CD4-positive, alpha-beta T cell treated with Interleukin-12 subunit alpha and Interleukin-12 subunit beta, for 1 hour (primary cell): ENCODE measurements at places on chromosomes 2 and 18.

DNA sequence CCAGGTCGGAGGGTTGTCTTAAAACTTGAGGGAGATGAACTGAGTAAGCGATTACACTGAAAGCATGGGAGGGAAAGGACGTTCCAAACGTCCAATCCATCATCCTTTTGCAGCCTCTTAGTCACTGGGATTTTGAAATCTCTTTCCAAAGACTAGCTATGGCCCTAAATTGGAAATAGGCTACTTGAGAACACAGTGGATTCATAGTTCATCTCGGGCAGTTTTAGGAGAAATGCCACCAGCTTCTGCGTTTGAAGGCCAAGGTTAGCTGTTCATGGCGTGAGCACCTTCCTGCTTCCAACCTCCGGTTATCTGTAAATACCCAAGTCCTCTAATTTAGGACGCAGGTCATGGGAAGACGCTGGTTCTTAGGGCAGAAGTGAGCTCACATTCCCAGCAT lies 821 bp upstream of the EML6 start:
- no peak for DNase-seq

GRCh38 chr2:32011485-32011960 lies 715 bp upstream of the MEMO1 start:
- no peak for DNase-seq

DNA sequence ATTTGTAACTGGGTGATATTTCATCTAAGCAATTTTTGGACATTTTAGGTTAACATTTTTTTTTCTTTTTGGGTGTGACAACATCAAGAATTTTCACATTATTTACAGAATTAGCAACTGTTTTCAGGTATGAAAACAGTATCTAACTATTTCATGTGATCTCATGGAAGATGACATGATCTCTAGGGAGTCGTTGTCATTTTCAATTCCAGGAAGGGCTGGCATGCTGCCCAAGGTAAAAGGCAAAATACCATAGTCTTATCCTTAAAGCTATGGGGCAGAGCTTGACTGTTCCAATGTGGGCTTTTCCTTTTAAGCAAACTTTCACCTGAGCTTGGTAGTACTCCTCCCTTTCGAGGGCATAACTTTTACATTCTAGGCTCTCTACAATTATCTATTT lies 443.7 kb downstream of the DSEL start:
- DNase-seq: no peak

DNA sequence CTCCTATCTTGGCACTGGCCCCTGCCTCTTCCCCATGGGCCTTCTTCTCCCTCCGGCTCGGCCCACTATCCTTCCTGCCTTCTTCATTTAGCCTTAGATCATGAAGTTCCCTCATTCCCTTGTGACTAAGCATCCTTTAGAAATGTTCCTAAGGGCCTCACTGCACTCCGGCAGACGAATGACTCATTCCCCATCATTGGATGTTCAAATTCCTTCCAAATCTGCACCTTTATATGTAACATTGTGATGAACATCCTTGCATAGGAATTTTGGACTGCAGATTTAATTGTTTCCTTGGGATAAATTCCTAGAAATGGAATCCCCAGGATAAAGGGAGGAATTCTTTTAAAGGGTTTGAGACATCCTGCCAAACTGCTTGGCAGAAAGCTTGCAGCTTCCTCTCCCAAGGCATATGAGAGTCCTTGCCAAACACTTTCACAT lies 19.0 kb downstream of the CRACDL start:
- no peak for DNase-seq

DNA sequence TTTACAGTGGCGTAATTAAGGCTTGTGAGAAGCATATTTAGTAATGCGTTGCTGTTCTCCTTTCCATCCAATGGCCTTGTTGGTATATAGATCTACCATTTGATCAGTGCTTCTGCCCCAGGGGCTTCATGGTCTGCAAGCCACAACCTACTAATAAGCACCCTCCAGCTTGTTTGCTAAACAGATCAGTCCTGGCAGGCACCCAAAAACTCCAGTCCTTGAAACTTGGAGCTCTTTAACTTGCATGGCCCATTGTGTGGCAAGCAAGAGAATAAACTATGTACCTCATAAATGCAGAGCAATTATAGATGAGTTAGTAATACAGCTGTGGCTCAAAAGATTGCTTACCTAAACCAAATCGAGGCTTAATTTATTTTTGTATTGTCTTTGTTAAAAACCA lies 158.5 kb downstream of the FTCDNL1 start:
- DNase-seq: no peak

DNA sequence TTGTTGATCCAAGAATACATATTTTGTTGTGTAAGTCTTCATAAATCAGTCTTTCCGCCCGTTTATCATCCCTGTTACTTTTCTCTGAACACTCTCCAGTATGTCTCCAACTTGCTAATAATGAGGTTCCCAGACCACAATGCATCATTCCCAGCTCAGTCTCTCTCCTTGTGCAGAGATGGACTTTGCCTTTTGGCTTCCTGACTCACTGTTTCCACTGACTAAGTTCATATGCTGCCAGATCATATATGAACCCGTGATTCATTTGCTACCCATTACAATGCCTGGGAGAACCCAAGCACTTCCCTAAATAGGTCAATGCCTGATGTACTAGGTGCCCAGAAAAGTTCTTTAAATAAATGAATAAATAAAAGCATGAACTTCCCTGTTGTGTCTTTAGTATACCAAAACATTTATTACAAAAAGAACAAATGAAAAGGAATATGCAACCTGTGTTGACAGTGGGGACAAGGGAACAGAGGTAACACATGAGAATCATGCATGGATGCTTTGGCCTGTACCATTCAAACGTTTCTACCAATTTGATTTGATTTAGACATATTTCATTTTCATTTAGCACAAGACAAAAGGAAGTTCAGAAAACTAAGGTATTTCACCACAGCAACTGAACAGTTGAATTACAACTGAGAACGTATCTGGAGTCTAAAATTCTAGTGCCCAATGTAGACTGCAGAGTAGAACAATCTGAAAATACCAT lies 215.4 kb upstream of the HNRNPA3 start:
- DNase-seq: peak; percentile 4

GRCh38 chr2:150621526-150622213 lies 134.2 kb upstream of the RND3 start:
- no peak for DNase-seq

DNA sequence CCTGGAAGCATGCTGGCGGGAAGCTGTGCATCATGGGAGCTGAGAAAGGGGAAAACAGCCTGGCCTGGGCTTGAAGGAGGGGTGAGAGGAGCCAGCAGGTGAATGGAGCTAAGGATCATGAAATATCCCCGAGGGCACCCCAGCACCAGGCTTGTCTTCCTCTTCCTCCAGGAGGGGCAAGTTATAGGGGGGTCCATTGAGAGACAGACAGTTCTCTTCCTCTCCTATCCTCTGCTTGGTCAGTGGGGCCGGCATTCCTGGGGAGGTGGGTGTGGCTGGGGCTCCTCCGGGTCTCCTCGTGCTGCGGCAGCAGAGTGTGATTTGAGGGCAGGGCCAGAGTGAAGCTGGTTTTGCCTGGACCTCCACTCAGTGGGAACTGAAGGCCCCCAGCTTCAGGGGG lies 78.9 kb downstream of the LIPG start:
- DNase-seq: no peak

DNA sequence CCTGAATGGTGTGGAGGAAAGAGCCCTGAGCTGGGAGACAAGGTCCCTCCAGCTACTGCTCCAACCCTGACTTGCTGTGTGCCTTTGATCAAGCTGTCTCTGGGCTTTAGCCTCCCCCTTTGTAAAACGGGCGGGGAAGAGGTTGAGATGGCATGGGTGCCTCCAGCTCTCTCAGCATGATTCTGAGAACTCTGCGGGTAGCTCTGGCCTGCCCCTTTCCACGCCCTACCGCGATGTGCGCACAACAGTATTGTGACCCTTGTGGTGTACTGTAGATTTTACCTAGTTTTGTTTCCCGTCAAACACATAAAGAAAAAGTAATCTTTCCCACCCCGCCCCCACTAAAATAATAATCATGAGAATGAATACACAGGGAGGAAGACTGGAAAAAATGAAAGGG lies 5.3 kb downstream of the CD8A start:
- peak; percentile 79 for DNase-seq

- no peak for DNase-seq
These were observed 294.7 kb upstream of the LRP1B start for GRCh38 chr2:142425551-142425950.

- no peak for DNase-seq
These were observed 66.7 kb downstream of the MBD2 start for GRCh38 chr18:54157646-54158385.

DNA sequence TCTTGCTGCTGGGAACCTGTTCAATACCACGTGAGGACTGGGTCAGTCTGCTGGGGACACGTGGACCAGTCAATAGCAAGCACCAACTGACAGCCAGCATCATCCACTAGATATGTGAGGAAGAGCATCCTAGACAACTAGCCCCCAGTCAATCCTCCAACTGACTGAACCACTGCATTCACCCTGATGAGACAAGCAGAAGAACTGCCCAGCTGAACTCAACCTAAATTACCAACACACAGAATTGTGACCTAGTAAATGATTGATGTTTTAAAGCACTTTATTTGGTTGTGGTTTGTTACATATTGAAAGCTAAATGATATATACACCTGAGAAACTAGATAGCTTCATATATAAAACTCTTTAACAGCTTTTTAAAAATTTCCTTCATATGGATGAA lies 15.7 kb downstream of the IRS1 start:
- no peak for DNase-seq

DNA sequence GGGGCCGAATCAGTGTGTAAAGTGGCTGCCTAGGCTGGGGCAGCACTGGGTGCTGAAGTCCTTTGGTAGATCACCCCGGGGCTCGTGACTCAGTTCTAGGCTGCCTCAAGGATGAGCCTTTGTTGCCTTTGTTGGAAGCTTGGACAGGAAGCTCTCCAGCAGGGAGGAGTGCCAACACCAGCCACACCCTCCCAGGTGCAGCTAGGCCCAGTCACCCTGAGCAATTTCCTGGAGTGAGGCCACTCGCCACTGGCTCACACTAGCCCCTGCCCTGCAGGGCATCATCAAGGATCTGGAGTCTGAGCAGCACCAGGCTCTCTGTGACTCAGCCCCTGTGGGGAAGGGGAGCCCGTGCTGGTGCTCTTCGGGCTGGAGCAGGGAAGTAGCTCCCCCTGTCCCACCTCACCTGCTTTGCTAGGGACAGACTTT lies 6.7 kb upstream of the SDC1 start:
- no peak for DNase-seq

- no peak for DNase-seq
These were observed 37.2 kb upstream of the CFAP36 start for GRCh38 chr2:55482186-55482884.

- no peak for DNase-seq
These were observed 205.1 kb downstream of the GCA start for GRCh38 chr2:162549081-162549480.

- no peak for DNase-seq
These were observed 36.2 kb upstream of the DNMT3A start for GRCh38 chr2:25377822-25378421.

GRCh38 chr18:51255693-51256092 lies 58.2 kb upstream of the MEX3C start:
- no peak for DNase-seq

DNA sequence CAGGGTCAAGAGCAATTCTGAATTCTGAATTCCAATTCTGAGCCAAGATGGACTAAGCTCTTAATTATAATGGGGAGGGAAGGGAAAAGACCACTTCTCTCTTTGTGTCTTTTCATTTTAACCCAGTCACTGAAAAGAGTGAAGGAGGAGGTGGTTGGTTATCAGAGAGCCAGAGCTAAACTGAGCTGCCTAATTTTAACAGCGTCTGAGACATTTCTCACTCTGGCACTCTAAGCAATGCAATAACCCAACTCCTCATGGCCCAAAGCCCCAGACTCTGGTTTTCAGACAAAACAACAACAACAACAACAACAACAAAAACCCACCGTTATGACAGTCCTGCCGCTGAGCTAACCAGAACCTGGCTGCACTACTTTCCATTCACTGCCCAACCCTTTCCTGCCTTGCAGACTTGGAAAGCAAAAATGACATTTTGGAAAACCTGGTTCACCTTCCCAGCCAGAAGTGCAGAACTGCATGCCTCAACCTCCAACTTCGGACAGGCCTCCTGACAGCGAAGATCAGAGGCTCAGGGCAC lies 1.0 kb downstream of the CHST10 start:
- no peak for DNase-seq

- DNase-seq: no peak
These were observed 522.9 kb downstream of the TMEM182 start for GRCh38 chr2:103284750-103285149.

- DNase-seq: no peak
These were observed 1.4 kb upstream of the DOK6 start for GRCh38 chr18:69399253-69399652.

GRCh38 chr18:65936678-65937077 lies 185.9 kb downstream of the CDH7 start:
- no peak for DNase-seq

DNA sequence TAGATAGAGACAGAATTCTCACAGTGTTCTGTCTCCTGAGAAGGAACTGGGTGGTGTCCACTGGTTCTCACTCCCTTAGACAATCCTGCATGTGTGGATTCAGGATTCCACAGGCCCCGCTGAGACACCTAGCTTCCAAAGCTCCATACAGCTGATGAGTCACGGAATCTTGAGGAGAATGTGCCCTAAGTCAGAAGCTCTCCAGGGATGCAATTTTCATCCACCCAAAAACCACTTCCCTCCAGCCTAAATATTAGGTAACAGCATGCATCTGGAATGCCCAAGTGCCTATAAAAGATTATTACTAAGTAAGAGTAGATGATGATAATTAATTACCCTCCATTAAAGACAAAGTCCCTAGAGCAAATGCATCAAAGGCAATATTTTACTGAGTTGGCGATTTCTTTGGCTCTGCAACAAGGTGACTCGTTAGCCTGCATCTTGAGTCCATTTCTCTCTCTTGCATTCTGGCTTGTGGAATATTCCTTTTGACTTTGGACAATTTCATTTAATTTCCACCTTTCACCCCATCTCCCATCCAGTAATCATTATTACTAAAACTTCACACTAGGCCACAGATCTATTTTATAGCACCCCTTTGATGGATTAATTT lies 475.1 kb downstream of the TNS1 start:
- DNase-seq: no peak

GRCh38 chr2:183530333-183530901 lies 406.2 kb downstream of the NUP35 start:
- DNase-seq: no peak

DNA sequence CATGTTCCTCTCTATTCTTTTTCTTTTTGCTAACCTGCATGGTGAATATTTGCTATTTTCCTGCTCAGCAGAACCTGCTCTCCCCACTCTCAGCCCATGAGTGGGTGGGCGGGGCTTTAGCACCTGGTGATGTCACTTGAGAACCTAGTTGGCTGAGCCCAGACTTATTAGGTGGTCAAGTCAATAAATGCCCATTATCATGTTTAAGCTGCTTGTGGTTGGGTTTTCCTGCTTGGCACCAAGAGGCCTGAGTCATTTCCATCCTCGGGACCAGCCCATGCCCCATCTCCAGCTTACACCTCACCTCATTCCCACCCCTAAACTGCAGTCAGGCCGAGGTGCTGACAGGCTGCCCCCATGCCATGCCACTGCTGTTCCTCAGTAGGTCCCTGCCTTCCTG lies 226.6 kb downstream of the ANKRD30B start:
- no peak for DNase-seq

DNA sequence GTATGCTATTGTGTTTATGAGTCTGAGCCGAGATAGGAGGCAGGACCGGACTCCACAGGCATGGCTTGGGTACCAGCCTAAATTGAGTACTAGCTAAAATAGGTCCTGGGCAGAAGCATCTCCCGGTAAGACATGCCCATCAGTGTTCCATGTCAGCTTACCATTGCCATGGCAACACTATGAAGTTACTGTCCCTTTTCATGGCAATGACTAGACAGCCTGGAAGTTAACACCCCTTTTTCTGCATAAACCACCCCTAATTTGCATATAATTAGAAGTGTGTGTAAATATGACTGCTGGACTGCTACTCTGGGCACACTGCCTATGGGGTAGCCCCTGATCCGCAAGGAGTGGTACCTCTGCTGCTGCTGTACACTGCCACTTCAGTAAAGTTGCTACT lies 1005.1 kb upstream of the FAM98A start:
- DNase-seq: no peak
